ENCODE measurements at places on chromosomes 13 and 19.

GRCh38 chr13:53191091-53191490 lies 162.5 kb downstream of the OLFM4 start:
- no peak for DNase-seq

DNA sequence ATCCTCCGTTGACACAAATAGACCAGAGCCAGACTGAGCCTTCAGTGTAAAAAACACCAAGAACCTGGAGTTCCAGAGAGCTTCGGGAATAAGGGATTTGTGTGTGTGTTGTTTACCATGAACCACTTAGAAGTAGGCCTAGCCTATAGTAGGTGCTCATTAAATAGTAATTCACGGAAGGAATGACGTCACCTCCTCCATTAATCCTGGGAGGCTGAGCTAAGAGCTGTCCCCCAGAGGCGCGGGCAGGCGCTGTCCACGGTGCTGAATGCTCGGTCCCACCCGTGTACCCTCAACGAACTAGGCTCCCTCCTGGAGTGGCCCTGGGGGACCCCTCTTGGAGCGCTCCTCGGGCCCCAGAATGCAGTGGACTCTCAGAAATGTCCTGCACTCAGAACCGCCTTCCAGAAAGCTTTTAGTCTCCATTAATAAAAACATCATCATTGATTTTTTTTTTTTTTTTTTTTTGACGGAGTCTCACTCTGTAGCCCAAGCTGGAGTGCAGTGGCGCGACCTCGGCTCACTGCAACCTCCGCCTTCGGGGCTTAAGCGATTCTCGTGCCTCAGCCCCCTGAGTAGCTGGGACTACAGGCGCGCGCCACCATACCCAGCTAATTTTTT lies 6.5 kb downstream of the UNC13A start:
- no peak for DNase-seq

DNA sequence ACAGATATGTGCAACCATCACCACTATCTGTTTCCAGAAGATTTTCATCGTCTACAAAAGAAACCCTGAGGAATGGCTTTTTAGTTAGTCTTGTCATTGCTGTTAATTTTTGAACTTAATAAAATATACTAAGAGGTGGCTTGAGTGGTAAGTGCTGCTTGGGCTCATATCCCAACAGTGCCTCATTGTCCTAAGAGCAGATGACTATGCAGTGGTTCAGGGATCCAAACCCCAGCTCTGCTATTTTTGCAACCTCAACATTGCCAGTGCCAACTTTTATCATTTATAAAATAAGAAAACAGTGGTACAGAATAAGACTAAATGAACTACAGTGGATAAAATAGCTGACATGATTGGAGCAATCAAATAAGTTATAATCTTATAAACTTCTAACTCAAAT lies 123.2 kb upstream of the SLC7A1 start:
- no peak for DNase-seq

GRCh38 chr13:48656608-48657007 lies 2.9 kb downstream of the CYSLTR2 start:
- peak; percentile 73 for DNase-seq

- no peak for DNase-seq
Measured at GRCh38 chr13:20151612-20152011, 9.2 kb downstream of the GJA3 start.

GRCh38 chr19:6101991-6102390 lies 8.3 kb downstream of the RFX2 start:
- DNase-seq: no peak

- peak; percentile 85 for DNase-seq
Measured at GRCh38 chr13:36432106-36432544, at the start of gene CCNA1. Gene CCNA1 (plus strand): TSS chr13:36432495. CDS start chr13:36433057, 562 bp downstream.

DNA sequence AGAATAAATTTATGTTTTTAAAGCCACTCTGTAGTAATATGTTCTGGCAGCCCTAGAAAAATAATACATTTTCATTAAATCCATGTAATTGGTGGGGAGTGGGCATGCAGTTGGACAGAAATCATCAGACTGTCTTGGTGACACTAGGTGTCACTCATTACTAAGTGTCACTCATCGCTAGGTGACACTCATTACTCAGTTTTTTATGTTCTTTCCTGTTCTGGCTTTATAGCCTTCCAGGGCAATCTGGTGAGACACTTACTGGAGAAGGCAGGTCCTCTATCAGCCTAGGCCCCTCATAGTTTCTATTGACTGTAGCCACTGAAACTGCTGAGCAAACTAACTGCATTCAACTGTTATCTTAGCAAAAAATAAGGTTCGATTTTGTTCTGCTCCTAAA lies 542.1 kb downstream of the SLITRK1 start:
- DNase-seq: no peak

DNA sequence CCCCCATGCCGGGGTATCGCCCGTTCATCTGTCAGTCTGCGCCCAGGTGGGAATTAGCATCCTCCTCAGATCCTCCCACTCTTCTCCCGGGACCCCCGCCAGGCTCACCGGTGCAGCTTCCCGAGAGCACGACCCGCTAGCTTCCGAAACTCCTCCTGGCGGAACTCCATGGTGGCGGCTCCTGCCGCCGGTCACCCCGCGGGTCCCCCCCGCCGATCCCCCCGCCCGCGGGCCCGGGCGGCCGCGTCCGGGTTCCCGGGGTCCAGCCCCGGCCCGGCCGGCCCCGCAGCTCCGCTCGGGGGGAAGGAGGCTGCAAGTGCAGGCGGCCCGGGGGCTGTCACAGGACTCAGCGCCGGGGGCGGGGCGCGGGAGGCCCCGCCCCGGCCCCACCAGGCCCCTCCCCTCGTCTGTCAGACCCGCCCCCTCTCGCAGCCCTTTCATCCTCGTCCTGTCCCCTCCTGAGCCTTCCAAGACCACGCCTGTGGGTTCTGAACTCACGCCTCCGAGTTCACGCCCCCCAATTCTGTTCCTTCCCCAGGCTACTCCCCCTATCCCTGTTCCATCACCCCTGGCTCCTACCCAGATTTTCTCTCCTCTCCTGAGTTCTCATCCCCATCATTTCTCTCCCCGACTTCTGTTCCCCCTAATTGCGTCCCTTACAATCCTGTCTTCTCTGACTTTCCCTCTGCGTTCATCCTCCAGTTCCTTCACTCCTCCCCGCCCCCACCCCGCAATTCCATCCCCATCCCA lies at the start of gene SLC17A7:
Gene SLC17A7, minus strand, starts transcription at position 318 of the 750 bp plus-strand sequence. Its CDS starts 148 bp downstream, at position 170.
- no peak for DNase-seq

DNA sequence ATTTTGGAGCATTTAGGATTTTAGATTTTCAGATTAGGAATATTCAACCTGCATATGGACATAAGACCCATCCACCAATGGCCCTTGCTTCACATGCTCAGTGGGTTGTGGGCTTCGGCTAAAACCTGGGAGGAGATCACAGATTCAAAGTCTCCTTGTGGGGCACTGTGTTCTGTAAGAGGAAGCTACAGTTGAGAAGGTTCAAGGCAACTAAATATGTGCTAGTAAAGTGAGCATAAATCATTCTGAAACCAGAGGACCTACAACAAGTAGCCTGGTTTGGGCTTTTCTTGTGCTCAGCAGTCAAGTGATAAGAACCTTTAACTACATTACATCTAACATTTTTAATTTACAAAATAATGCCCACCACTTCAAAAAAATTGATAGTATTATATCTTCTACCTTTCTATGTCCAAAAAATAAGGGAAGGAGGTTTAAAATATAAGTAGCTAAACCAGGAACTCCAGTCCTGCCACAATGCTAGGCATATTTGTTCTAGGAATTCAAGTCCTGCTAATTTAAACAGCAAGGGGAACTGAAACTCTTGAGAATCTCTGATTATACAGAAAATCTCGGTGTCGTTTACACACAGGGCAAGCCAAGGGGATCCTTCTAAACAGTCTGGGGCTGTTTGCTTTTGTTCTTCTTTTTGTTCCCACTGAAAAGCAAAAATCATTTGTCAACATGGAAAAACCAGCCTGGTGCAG lies 36.6 kb downstream of the FOXO1 start:
- no peak for DNase-seq

DNA sequence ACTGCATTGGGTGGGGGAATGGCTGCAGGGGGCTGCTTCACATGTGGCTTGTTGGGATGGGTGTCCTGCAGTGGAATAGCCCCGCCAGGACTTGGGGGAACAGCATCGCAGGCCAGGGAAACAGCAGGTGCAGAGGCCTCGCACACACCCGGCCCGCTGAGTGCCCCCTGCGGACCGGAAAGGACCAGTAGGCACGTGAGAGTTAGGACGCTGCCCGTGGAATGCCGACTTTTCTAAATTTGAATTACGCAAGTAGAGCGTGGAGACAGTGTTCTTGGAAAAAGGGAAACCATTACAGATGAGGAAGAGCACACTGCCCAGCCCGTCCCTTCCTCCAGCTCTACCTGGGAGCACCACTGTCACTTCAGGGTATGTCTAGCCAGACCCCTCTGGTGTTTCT lies 11.5 kb downstream of the DNM2 start:
- no peak for DNase-seq

DNA sequence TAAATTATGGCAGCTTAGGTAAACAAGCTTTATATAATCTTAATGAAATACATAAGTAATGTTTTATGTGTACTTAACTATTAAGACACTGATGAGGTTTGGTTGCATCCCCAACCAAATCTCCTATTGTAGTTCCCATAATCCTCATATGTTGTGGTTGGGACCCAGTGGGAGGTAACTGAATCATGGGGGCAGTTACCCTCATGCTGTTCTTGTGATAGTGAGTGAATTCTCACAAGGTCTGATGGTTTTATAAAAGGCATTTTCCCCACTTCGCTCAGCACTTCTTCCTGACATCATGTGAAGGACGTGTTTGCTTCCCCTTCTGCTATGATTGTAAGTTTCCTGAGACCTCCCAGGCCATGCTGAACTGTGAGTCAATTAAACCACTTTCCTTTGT lies 212.7 kb downstream of the DIAPH3 start:
- no peak for DNase-seq

GRCh38 chr19:6209680-6210079 lies 70.1 kb downstream of the MLLT1 start:
- no peak for DNase-seq

DNA sequence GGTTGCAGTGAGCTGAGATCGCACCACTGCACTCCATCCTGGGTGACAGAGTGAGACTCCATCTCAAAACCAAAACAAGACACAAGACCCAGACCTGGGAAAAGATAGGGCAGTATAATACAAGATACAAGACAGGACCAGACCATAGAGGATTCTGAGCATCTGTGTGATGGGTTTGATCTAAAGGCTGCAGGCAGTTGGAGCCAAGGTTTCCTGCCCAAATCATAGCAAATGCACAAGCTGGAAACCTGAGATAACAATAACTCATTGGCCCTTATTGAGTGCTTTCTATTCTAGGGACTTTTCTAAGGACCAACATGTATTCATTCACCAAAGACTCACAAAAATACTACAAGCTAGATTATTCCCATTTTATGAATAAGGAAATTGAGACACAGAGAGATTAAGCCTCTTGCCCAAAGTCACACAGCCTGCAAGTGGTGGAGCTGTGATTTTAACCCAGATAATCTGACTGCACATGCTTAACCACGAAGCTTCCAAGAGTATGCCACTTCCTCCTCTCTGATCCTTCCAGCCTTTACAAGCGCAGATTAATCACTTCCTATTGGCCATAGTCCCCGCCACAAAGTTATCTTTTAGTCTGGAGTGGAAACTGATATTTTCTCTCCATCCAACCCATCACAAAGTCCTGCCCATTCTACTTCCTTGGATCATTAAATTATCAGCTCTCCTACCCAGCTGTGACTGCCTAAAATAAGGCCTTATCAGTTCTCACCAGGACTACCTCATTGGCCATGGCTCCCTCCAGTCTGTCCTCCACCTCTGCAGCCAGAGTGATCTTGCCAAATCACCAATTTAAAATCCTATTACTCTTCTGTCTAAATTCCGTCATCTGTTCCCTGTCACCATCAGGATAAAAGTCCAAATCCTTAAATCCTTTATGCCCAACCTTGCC lies 147.2 kb downstream of the FLT1 start:
- DNase-seq: no peak
